ENCODE measurements at places on chromosomes 4 and X.

- DNase-seq, result no peak
These were observed 53.9 kb upstream of the KIAA1210 start for GRCh38 chrX:119181491-119181890.

DNA sequence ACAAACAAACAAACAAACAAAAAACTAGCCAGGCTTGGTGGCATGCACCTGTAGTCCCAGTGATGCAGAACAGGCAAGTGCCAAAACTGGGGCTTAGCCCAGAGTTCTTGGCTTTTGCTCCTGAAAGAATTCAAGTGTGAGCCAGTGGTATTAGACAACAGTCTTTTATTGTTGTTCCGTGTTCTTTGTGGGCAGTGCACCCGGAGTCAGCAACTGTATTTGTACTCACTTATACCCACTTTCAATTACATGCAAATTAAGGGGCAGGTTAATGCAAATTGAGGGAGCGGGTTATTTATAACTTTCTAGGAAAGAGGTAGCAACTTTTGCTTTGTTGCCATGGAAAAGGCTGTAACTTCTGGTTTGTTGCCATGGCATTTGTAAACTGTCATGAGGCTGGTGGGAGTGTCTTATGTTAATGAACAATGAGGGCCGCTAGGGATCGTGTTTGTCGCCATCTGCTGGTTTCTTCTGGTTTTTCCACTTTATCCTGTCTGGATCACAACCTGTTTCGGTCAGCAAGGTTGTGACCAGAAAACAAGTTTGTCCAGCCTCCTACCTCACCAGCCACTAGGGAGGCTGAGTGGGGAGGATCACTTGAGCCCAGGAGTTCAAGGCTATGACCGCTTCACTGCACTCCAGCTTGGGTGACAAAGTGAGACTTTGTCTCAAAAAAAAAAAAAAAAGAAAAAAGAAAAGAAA is 88.8 kb upstream of the ESX1 start:
- no peak for DNase-seq

GRCh38 chrX:48591255-48591791 is 6.0 kb upstream of the WDR13 start:
- no peak for DNase-seq

DNA sequence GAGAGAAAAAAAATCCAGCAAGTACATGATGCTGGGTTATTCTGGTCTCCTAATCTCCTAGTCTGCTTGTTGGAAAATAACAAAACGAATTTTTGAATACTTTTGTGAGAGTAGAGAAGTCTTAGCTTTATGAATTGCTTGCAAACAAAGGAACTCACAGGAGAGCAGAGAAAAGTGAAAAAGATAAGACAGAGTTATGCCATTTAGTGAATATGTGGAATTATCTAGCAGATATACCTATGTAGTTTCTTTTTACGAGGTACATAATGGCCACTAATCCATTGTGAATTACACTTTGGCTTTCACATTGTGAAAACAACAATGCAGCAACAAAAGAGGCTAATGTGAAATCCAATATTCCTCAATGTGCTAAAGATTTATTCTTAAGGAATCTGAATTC is 226.7 kb downstream of the NDST4 start:
- no peak for DNase-seq

GRCh38 chr4:8254076-8254475 is 15.5 kb upstream of the HTRA3 start:
- DNase-seq, result no peak

- DNase-seq, result no peak
These were observed 142.9 kb upstream of the ARX start for GRCh38 chrX:25158635-25159034.

Measured in activated CD4-positive, alpha-beta T cell treated with anti-CD3 and anti-CD28 coated beads, Interleukin-2, amount 50 U/mL, for 24 hours (primary cell).